Activated T-cell treated with anti-CD3 and anti-CD28 coated beads for 1 hour (primary cell): ENCODE measurements at places on chromosomes 2 and 18.

DNA sequence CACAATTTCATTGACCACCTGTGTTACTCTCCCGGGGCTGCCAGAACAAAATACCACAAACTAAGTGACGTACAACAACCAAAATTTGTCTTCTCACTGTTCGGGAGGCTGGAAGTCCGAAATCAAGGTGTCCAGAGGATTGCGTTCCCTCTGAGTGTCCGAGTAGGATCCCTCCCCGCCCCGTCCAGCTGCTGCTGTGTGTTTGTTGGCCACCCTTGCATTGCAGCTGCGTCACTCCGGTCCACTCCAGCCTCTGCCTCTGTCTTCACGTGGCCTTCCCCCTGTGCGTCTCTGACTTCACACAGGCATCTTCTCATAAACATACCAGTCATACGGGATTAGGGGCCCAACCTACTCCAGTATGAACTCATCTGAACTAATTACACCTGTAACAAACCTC is 251.8 kb upstream of the SMIM21 start:
- DNase-seq = no peak

DNA sequence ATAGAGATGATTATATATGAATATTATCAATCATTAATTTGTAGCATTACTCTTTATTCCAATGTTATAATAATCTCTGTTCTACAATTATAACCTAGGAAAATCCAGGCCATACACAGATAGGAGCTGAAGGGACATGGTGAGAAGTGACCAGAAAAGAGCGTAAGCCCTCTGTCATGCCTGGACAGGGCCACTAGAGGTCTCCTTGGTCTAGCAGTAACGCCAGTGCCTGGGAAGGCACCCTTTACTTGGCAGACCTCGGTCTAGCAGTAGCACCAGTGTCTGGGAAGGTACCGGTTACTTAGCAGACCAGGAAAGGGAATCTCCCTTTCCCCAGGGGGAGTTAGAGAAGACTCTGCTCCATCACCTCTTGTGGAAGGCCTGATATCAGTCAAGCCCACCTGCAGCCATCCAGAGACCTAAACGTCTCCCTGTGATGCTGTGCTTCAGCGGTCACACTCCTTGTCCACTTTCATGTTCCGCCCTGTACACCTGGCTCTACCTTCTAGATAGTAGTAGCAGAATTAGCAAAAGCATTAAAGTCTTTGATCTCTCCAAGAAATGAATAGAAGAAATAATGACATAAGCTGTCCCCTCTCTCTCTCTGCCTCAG is 447.5 kb upstream of the FSIP2 start:
- no peak for DNase-seq

DNA sequence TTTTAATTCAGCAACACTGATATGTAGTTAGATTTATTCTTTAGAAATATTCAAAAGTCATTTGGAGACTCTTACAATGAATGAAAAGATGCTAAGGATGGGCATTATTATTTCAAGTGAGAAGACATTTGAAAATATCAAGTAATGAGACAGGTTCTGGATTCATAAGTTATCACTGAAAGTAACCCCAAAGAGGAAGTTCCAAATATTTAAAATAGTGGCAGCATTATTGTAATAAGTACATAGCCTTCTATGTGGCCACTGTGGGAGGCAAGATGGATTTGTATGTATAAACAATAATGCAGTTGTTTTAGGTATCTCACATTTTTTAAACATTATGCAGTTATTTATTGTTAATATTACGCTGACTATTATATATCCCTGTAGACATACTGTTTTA is 29.7 kb downstream of the ZC3H6 start:
- DNase-seq = no peak

- no peak for DNase-seq
These were observed 429.2 kb downstream of the TDRD15 start for GRCh38 chr2:21552981-21553380.

GRCh38 chr2:168211664-168212163 is 35.7 kb downstream of the STK39 start:
- no peak for DNase-seq

DNA sequence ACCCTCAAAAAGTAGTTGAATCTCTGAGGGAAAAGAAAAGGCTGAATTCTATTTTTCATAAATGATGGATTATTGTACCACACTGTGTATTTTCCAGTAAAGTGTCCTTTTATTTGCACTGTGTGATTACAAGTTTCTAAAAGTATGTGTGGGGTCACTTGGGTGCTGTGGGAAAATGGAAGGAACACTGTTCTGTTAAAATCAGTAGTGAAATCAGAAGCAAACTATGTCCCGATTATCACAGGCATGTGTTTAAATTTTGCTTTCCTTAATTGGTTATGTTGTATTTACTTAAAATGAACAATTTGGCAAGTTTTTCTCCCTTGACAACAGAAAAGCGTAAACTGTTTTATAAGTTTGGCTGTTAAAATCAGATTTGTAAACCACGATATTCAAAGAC is 353.1 kb downstream of the ARHGAP15 start:
- DNase-seq = no peak

- no peak for DNase-seq
These were observed 192.7 kb downstream of the STK39 start for GRCh38 chr2:168054657-168055056.

DNA sequence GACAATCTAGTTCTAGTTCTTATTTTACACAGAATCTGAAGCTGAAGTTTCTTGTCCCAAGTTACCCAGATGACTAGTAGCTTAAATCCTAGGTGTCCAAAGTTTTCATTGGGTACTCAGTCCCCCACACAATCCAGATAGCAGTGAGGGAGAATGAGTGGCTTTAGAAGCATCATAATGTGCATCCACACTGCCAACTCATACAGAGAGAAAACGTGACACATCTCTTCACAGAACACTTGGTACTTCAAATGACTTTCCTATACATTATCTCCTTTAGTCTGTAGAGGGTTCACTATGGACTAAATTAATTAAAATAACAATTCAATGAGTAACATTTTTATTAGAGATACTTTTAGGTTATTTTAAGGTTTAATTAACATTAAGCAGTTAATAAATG is 45.2 kb downstream of the STRADB start:
- no peak for DNase-seq

DNA sequence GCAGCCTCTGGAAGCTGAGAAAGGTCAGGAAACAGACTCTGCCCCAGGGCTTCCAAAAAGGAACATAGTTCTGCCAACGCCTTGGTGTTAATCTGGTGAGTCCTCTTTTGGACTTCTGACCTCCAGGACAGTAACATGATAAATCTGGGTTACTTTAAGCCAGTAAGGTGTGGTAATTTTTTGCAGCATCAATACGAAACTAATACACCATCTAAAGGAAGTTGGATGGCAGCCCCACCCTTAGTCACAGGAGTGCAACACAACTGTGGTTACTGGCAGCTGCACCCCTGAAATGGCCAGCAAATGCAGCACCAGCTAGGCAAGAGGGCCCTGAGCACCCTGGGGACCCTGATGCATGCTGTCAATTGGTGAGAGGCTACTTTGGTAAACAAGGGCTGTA is 25.8 kb downstream of the CREG2 start:
- DNase-seq = no peak

GRCh38 chr2:151771599-151772358 is 37.5 kb upstream of the NEB start:
- DNase-seq = no peak

DNA sequence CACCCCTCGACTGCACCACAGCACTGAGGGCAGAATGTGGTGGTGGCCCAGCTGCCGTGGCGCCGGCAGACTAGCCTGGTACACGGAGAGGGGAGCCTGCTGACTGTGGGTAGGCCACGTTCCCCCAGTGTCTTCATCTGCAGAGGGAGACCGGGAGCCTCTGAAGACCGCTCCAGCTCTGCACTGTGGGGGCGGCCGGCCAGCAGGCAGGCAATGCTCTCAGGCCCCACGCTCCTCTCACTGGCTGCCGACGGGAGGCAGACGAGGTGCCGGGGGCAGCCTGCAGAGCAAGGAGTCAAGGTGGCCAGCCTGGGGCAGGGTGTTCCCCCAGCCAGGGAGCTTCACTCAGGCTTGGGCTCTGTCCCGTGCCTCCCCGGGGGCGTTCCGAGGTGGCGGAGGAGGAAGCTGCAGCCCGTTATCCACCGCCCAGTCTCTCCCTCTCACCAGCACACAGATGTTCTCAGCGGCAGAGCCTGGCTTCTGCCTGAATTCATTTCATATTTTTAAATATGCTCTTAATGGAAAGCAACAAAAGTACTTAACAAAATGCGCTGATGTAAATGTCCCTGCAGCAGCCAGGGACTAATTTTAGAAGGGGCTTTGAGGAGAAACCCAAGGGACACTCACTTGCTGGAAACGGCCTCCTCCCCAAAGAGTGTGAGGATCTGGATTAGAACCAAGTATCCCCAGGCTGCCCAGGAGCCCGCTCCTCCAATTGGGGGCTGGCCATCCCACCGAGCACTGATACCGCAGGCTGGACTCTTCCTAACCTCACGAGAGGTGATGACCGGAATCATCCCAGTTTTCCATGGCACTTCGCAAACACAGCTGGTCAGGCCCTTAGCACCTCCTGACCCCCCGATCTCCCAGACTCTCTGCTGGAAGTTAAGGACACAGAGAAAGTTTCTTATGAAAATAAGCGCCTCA is 87.8 kb downstream of the HDAC4 start:
- no peak for DNase-seq

DNA sequence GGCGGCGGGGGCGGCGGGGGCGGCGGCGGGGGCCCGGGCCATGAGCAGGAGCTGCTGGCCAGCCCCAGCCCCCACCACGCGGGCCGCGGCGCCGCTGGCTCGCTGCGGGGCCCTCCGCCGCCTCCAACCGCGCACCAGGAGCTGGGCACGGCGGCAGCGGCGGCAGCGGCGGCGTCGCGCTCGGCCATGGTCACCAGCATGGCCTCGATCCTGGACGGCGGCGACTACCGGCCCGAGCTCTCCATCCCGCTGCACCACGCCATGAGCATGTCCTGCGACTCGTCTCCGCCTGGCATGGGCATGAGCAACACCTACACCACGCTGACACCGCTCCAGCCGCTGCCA is 644 bp downstream of the ONECUT2 start:
- no peak for DNase-seq

DNA sequence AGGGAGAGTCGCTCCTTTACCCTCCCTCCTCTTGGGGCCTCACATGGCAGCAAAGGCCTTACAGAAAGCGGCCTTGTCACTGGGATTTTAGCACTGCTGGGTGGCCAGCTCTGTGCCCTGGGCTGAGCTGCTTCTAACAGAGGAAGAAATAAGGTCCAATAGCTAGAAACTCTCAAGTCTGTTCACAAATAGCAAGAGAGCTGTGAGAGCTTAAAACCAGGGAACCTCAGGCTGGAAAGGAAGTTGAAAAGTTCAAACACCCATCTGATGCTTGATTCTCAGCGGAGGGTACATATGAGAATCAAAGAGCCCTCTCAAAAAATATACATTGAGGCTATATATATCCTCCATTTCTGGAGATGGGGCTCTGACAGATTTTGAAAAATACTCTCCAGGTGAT is 54.7 kb downstream of the ST6GAL2 start:
- no peak for DNase-seq

GRCh38 chr2:131156452-131157149 is 51.5 kb downstream of the PLEKHB2 start:
- no peak for DNase-seq

GRCh38 chr2:151729837-151730236 is 4.4 kb downstream of the NEB start:
- DNase-seq = no peak

DNA sequence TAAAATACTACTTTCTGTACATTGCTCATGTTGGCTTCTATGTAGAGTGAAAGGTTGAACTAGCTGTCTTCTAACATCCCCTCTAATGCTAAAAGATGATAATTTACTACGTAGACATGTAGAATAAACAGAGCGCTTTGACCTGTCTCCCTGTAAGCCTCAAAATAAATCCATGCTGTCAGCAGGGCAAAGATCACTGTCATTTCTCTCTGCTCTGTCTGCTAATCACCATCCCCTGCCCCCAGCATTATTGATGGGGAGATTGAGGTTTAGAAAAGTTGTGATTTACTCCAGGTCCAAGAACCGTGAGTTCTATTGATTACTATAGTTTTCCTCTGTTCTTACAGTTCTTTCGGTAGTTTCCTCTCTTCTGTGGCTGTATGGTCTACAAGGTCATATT is 39.0 kb upstream of the GRHL1 start:
- no peak for DNase-seq

GRCh38 chr2:106314444-106314843 is 120.3 kb upstream of the UXS1 start:
- DNase-seq = no peak

DNA sequence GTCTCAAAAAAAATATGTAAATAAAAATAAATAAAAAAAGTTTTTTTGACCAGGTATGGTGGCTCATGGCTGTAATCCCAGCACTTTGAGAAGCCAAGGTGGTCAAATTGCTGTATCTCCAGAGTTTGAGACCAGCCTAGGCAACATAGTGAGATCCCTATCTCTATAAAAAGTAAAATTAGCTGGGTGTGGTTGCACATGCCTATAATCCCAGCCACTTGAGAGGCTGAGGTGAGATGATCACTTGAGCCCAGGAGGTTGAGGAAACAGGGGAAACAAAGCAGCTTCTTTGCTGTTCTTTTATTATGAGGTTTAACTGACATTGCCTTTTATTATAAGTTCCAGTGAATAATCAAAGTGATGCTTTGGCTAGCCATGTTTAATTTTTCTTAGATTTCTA is 25.0 kb downstream of the ACTR2 start:
- DNase-seq = no peak

DNA sequence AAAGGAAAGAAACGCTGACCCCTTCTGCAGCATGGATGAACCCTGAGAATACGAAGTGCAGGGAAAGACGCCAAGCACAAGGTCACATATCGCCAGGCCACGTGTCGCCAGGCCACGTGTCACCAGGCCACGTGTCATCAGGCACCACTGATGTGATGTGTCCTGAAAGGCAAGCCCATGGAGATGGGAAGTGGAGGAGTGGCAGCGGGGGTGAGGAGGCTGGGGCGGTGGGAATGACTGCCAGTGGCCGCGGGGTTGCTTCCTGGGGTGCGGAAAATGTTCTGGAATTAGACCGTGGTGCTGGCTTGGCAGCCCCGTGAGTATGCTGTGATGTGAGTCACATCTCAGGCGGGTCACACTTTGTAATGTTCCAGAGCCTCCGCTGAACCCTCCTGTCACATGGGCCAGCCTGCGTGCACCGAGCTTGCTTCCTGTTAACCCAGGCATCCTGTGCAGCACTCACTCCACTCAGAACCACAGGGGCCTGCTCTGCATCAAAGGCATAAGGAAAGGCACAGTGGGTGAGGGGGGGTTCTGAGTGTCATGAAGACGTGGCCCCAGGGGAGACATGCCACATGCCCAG is 39.0 kb downstream of the SLC66A2 start:
- DNase-seq = peak; percentile 28

DNA sequence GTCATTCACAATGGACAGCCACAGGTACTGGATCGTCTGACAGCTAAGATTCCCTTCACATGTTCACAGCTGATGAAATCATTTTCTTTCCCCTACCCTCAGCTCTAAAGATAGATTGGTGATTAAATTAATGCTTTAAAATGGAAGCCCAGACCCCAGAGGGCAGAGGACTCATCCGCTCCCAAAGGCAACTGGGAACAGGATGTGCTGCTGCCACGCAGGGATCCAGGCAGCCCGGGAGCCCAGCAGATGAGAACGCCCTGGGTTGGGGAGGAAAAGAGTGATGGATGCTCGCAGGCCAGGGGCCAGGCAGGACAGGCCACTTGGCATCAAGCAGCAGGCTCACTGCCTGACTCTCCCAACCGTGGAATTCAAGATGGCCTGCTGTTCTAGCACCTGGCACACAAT is 41.3 kb downstream of the HDHD2 start:
- no peak for DNase-seq

- no peak for DNase-seq
These were observed 227.3 kb downstream of the LOXHD1 start for GRCh38 chr18:46429649-46430224.
